ENCODE measurements at places on chromosomes 12 and 14.
A peak's percentile ranks its signal among the peaks of the same experiment; 100 is the strongest.

DNA sequence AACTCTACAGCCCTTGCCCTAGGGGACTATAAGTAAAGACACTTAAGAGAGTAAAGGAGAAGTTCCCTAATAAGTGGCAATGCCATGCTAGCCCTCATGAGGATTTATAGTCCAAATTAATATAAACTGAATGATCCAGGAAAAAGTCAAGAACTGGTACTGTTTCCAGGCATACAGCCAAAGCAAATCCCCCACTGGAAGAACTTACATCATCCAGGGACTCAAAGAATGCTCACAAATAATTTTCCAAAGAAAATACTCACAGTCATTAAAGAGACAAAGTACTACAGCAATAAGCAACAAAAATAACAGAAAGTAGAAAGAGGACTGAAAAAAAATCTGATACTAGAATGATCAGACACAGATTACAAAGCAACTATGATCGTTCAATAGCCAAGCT is 79.7 kb upstream of the RAP1B start:
- no peak for DNase-seq

DNA sequence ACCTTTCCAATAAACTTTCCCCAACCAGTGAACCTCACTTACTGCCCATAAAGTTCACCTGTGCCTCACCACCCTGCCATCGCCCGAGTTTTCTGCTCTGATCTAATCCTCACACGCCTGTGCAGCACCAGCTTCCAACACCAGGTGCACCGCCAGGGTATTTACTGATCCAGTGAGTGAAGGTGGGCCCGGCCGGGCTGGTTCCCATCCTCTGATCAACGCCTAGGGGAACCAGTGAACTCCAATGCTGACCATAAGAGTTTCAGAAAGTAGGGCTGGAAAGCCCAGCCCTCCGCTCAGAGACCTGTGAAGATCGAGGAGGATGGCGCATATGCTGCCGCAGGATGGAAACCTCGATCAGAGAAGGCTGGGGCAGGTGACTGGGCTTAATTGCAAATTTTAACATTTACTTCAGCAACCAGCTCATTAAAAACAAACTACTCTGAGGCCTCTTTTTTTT is 685 bp upstream of the MYL6B start:
- peak; percentile 81 for DNase-seq

- DNase-seq = no peak
Measured at GRCh38 chr12:23221926-23222325, 597.0 kb downstream of the ETNK1 start.

GRCh38 chr14:95095996-95096395 is 61.3 kb downstream of the DICER1 start:
- DNase-seq = no peak

DNA sequence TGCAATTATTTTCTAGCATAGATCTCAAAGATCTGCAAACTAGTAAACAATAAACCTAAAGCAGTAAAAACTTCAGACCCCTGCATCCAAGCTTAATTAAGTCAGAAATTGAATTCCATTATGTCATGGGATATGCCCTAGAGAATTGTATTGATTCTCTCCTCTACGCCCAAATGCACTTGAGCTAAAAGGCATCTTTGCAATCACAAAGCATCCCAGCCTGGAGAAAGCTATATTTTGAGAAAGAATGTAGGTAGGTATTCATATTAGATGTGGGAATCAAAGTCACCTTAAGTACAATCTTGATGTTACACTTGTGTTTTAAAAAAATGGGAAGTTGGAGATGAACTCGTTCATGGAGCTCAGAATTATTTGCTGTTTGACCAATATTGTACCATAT is 386.7 kb downstream of the ADAMTS20 start:
- no peak for DNase-seq

DNA sequence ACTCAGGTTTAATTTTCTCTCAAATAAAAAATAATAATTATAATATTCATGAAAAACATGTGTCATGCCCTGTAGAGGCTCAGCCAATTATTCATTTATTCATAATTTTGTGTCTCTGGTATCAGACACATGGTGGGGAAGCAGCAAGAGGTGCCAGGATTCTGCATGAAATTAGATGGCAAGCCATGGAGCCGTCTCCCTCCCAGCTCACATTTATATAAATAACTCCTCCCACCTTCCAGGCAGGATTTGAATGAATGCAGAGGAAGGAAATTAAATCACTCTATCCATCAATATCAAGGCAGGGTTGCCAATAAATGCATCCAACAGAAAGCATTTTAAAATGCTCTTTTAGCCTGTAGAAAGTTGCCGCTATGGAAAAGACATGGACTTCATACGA is 98.1 kb downstream of the PTPRR start:
- no peak for DNase-seq

Measured in upper lobe of right lung (tissue), 1 donor.